ENCODE measurements at places on chromosomes 5 and 9.

DNA sequence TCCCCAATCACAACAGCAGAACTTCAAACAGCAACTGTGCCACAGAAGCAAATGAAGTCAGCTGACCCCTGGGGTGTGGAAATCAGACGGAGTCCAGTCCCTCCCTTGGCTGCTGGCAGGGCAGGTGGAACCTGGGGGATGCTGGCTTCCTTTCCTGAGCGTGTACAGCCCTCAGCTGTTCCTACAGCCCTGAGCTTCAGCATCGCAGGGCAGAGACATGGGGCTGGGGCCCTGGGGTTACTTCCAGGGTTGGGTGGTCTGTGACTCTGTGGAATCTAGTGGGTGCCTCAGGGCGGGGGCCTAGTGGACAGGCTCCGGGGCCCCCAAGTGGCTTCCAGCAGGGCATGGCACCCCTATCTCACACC is 7.3 kb upstream of the RXRA start:
- no peak for DNase-seq

- no peak for DNase-seq
Measured at GRCh38 chr5:127567026-127567768, 49.8 kb downstream of the PRRC1 start.

- DNase-seq = no peak
Measured at GRCh38 chr5:13708432-13708831, 236.1 kb downstream of the DNAH5 start.

- no peak for DNase-seq
Measured at GRCh38 chr5:176774216-176775171, 35.9 kb upstream of the UNC5A start.

- DNase-seq = no peak
Measured at GRCh38 chr9:83346655-83347420, 191.4 kb downstream of the FRMD3 start.
